Body of pancreas (tissue), 4 donors: ENCODE measurements at places on chromosomes 1 and 21. TPM values are rescaled to one million over a fixed set of nuclear protein-coding genes. Genes with fewer than 3 reads are reported as not detected.

The YOD1 gene
- 5.9 TPM for total RNA-seq

The PDZK1IP1 gene
- 54.2 TPM for total RNA-seq

The RNU1-3 gene
- total RNA-seq: under 0.01 TPM

The ARHGEF11 gene
- 29.7 TPM for total RNA-seq

The SLC1A7 gene
- not detected for total RNA-seq

The PDE4B gene
- 1.6 TPM for total RNA-seq

The SPRR1B gene
- not detected for total RNA-seq

The LCE1E gene
- total RNA-seq: not detected

The MACO1 gene
- total RNA-seq: 23.4 TPM

The TIE1 gene
- 14.0 TPM for total RNA-seq

The RXRG gene
- 2.6 TPM for total RNA-seq

The FMO1 gene
- 3.1 TPM for total RNA-seq

The LY9 gene
- total RNA-seq: 1.6 TPM

The NBPF4 gene
- not detected for total RNA-seq

The PRDM16 gene
- total RNA-seq: 15.2 TPM

The MCOLN3 gene
- 17.5 TPM for total RNA-seq

The NECTIN4 gene
- total RNA-seq: 3.0 TPM

The RPRD2 gene
- total RNA-seq: 17.1 TPM

The KAZN gene
- total RNA-seq: 12.2 TPM

The OR2G2 gene
- total RNA-seq: not detected

The LCE2B gene
- not detected for total RNA-seq

The CDK11B gene
- total RNA-seq: 45.5 TPM

The HSF2BP gene
- 4.3 TPM for total RNA-seq

The GPR52 gene
- 3.3 TPM for total RNA-seq

The NHLH1 gene
- not detected for total RNA-seq

The DFFB gene
- 13.5 TPM for total RNA-seq

The NR5A2 gene
- 202 TPM for total RNA-seq

The PEAR1 gene
- 7.6 TPM for total RNA-seq

The CD101 gene
- 0.33 TPM for total RNA-seq

The ST6GALNAC3 gene
- 2.3 TPM for total RNA-seq

The CD1E gene
- total RNA-seq: 0.78 TPM

The LCE1C gene
- total RNA-seq: not detected

The RIMKLA gene
- 1.6 TPM for total RNA-seq

The DMRTA2 gene
- total RNA-seq: not detected

The GNB1 gene
- 79.1 TPM for total RNA-seq

The RIPK4 gene
- total RNA-seq: 18.1 TPM

The PGBD2 gene
- total RNA-seq: 7.5 TPM

The NBPF19 gene
- total RNA-seq: 23.1 TPM

The RSPO1 gene
- 1.0 TPM for total RNA-seq

The MYOM3 gene
- total RNA-seq: 2.3 TPM

The ENAH gene
- total RNA-seq: 28.8 TPM

The KIF2C gene
- not detected for total RNA-seq

The TMPRSS3 gene
- 12.5 TPM for total RNA-seq

The VSIG8 gene
- not detected for total RNA-seq

The ANGPTL1 gene
- total RNA-seq: 9.3 TPM
